ENCODE measurements at places on chromosomes 4 and X. TPM values are rescaled to one million over a fixed set of nuclear protein-coding genes. Genes with fewer than 3 reads are reported as not detected.

GRCh38 chrX:148611993-148612392 is 111.6 kb downstream of the AFF2 start:
- no peak for DNase-seq

- DNase-seq: no peak
Observed at GRCh38 chr4:26131711-26132110, 189.1 kb upstream of the RBPJ start.

DNA sequence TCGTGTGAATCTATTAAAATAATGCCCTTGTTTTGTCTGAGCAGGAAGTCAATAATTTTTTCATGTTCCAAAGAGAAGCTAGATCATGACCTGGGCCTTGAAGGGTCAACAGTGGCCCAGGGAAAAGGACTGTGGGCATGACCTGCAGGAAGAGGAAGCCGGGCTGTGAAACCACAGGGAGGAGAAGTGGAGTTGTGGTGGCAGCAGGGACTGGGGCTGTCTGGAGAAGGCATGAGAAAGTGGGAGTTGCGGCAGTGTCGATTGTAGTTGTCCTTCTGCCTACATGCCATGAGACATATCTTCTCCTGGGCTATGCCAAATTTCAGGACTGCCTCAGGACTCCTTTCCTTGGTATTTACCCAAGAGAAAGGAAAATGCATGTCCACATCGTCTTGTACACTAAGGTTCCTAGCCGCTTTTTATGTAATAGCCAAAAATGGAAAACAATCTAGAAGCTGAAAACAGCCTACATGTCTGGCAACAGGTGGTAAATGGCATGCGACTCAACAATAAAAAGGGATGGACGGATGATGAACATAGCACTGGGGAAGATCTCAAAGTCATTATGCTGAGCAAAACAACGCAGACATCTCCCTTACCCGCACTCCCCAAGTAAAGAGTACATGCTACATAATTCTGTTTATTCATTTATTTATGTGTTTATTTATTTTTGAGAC is 13.6 kb upstream of the PTTG2 start:
- DNase-seq: no peak

DNA sequence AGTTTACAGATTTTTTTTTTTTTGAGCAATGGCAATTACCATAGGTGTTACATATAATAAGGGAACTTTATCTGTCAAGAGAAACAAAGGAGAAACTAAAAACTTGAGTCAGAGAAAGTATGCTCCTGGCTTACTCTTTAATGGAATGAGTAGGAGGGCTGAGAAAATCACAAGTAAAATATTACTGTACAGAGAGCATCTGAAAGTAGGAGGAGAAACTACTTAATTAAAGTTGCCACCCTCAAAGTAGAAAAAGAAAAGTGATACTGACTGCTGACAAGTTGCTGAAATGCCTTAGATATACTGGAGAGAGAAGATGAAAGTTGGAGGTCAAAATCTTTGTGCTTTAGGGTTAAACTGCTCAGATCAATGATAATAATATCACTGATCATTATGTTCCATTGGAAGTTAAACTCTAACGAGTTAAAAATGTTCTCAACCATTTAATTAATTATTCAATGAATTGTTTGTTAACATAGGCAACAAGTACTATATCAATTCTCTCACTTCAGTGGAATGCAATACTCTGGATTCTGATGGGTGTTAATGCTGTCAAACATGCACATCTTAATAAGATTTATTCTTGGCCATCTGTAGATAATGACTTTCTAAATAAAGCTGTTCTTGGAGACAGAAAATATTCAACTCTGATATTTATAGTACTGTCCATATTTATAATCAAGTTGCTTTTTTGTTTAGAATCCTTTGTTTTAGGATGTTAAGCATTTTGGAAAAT is 61.2 kb upstream of the CAMK2D start:
- DNase-seq: no peak

DNA sequence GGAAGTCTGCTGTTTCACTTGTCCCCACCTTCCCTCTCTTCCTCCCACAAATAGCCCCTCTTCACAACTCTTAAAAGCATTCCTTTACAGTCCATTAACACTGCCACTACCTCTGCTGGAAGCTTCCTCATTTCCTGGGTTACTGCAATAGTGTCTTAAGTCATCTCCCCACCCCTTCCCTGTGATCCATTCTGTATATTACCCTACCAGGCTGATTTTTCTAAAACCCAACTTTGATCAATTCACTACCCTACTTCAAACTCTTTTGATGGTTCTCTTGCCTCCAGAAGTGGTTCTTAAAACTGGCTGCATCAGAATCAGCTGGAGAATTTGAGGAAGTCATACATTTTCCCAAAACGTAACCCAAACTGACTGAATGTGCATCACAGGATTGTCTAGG is 8.8 kb upstream of the XIAP start:
- DNase-seq: no peak

DNA sequence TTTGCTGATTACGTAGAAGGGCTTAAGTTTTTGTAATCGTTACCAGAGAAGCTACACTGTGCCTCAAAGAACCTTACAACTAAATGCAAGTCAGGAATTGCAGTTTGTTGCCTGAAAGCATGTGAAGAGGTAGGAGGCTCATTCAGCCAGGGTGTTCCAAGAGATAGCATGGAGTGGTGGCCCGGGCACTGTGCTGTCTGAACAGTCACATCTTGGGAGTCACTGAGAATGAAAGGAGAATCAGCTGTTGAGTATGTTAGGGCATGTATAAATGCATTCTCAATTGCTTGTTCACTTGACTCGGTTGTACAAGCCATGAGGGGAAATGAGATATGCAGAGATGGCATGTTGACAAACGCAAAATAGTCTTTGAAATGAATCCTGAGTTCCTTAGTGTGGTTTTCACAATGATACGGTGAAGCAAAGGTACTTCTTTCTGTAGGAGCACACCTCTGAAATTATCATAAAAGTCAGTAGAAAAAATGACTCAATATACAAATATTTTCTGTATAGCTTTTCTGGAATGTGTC is 161.0 kb downstream of the DCTD start:
- no peak for DNase-seq

- DNase-seq: no peak
Observed at GRCh38 chr4:7423391-7423790, 11.3 kb downstream of the PSAPL1 start.

- no peak for DNase-seq
Observed at GRCh38 chrX:101450961-101451360, 34.3 kb upstream of the ARMCX4 start.

GRCh38 chr4:184028561-184029374 is 123.7 kb downstream of the STOX2 start:
- no peak for DNase-seq

GRCh38 chr4:3744901-3745300 is 21.3 kb upstream of the ADRA2C start:
- no peak for DNase-seq

MAGEA11 gene
- total RNA-seq: not detected

GUCY1B1 gene
- total RNA-seq: 1.5 TPM

SLC25A14 gene
- 30.5 TPM for total RNA-seq

AMMECR1 gene
- 26.7 TPM for total RNA-seq

ANKRD50 gene
- total RNA-seq: 27.0 TPM

SHROOM2 gene
- 10.5 TPM for total RNA-seq

GATA1 gene
- total RNA-seq: not detected

FGD1 gene
- 24.7 TPM for total RNA-seq
